Left ventricle myocardium inferior (tissue), 1 donor: ENCODE measurements at places on chromosomes 11 and 22. TPM values are rescaled to one million over a fixed set of nuclear protein-coding genes. Genes with fewer than 3 reads are reported as not detected.

Gene CRELD2
- 25.5 TPM for total RNA-seq

DNA sequence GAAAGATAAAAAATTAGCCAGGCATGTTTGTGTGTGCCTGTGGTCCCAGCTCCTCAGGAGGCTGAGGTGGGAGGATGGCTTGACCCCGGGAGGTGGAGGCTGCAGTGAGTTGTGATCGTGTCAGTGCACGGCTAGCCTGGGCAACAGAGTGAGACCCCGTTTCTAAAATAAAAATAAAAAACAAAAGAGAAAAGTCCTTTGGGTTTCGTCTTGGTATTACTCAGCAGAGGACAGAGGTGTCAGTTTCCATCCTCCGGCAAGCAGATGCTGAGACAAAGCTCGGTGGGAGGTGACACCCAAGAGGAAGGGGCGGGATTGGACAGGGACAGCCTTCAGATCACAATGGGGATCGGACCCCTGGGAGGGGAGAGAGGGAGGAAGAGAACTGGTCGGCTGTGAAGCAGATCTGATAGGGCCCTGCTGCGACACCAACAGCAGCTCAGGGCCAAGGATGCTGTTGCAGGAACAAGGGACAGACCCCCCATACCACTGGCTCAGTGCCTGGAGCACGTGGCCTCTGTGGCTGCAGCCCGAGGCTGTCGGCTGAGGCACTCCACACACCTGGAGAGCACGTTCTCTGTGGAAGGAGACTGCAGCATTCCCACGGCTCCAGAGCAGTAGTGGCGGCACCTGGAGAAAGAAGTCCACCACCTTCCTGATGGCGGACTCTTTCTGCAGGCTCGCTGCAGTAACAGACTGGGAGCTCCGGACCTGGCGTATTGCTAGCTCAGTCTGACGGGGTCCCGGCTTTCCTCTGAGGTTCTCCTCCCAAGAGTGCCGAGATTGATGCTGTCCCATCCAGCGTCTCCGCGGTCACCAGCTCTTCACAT lies 5.2 kb upstream of the BID start:
- no peaks in the 10 kb centered on the region for H3K36me3 ChIP-seq
- peaks cover 33% of the 10 kb centered on the region for H3K4me1 ChIP-seq
- no peak for DNase-seq
- H3K4me3 ChIP-seq, result no peak overlapping the region
- no peak overlapping the region for H3K27ac ChIP-seq

GRCh38 chr11:111736621-111737443 lies 29.4 kb downstream of the PPP2R1B start:
- H3K4me3 ChIP-seq, result no peak overlapping the region
- H3K27me3 ChIP-seq, result no peaks in the 10 kb centered on the region
- H3K27ac ChIP-seq, result peak overlapping the region; percentile 92
- H3K36me3 ChIP-seq, result peaks cover 19% of the 10 kb centered on the region

DNA sequence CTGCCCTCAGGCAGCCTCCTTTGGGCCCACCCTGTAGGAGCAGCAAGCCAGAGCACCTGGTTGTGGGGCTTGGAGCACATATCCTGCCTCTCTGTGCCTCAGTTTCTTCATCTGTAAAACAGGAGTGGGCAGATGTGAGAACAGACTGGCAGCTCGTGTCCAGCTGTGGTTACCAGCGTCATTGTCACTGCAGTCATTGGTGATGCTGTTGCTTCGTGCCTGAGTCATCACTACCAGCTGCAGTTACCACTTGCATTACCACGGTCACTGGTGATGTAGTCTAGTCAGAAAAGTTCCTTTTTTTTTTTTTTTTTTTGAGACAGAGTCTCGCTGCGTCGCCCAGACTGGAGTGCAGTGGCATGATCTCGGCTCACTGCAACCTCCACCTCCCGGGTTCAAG lies 20.4 kb downstream of the RSPH14 start:
- H3K36me3 ChIP-seq, result no peaks in the 10 kb centered on the region
- no peaks in the 10 kb centered on the region for H3K27me3 ChIP-seq
- H3K27ac ChIP-seq, result no peak overlapping the region

DNA sequence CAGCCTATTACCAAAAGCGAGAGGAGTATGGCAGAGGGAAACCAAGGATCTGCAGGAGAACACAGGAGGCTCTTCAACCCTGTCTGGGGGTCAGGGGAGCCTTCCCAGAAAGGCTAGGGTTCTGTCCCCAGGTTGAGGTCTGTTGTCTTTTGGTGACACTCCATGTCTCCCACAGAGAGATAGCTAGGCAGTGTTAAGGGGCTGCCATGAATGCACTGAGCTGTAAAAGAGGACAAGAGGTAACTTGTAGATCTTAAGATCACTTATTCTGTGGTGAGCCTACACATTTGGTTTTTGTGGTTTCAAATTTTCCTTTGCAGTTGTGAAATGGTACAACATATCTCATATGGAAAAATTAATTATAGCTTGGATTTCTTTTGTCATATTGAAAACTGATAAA lies 6.0 kb upstream of the ACER3 start:
- no peaks in the 10 kb centered on the region for H3K27me3 ChIP-seq
- peaks cover 20% of the 10 kb centered on the region for H3K4me1 ChIP-seq
- DNase-seq, result no peak
- no peak overlapping the region for H3K4me3 ChIP-seq

DNA sequence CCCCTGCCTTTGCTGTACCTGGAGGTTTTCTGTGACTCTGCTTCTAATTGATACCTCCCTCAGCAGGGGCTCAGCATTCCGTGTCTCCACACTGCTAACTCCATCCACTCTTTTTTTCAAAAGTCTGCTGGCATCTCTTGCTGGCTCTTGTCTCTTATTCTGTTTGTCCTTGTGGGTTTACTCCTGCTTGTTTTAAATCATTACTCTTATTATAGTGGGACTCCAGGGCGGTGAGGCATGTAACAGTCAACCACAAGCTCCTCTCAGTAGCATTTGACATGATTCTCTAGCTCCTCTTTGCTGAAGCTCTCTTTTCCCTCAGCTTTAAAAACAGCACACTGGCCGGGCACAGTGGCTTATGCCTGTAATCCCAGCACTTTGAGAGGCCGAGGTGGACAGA lies 260.2 kb upstream of the NARS2 start:
- no peaks in the 10 kb centered on the region for H3K27me3 ChIP-seq
- H3K4me1 ChIP-seq, result no peaks in the 10 kb centered on the region
- no peak overlapping the region for H3K27ac ChIP-seq
- no peak overlapping the region for H3K4me3 ChIP-seq
- H3K36me3 ChIP-seq, result no peaks in the 10 kb centered on the region

Gene WDR74
- 24.3 TPM for total RNA-seq

DNA sequence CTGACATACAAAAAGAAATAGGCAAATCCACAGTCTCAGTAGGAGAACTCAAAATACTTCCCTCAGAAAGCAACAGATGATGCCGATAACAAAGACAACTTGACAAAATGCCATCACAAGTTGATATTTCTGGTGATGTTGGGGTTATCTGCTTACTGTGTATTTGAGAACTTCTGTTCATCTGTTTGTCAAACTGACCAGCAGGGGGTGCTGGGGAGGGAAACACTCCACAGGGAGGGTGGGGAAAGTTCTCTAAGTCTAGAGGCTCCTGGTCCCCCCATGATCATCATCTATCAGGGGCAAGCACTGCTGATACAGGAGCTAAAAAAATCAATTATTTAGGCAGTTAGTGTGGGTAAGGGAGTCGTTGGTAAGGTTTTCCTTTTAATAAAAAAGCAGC lies 19.2 kb downstream of the GLYATL1 start:
- no peak for DNase-seq
- no peak overlapping the region for H3K4me3 ChIP-seq

Gene MFRP
- total RNA-seq, result not detected

- H3K4me1 ChIP-seq, result peaks cover 45% of the 10 kb centered on the region
- H3K27ac ChIP-seq, result peak overlapping the region; percentile 86
- peak overlapping the region; percentile 80 for H3K4me3 ChIP-seq
- no peak for DNase-seq
- no peaks in the 10 kb centered on the region for H3K36me3 ChIP-seq
These were observed 801 bp downstream of the SESN3 start for GRCh38 chr11:95229993-95230809.

- DNase-seq, result no peak
- peaks cover 38% of the 10 kb centered on the region for H3K4me1 ChIP-seq
- no peaks in the 10 kb centered on the region for H3K27me3 ChIP-seq
- peaks cover 75% of the 10 kb centered on the region for H3K36me3 ChIP-seq
- H3K27ac ChIP-seq, result peak overlapping the region; percentile 81
These were observed 78.8 kb downstream of the CABIN1 start for GRCh38 chr22:24089951-24090350.
